ENCODE measurements at places on chromosomes 1 and 21.

DNA sequence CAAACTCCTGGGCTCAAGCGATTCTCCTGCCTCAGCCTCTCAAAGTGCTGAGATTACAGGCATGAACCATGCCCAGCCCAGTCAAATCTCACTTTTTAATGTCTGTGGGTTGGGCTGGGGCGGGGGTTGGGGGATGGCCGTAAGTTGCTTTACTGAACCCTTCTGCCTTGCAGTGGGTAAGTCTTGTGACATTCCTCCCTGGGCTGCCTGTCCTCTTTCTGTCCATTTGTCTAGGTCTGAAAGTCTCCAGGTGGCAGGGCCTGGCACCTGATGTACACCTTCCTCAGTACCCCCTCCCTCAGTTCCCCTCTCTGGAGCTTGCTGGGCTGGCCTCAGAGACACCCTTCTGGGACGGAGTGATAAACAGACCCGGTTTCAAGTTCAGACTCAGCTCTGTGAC lies 13.3 kb downstream of the ZNF362 start:
- DNase-seq: no peak

- peak; percentile 91 for DNase-seq
Observed at GRCh38 chr1:185646202-185646683, 87.9 kb upstream of the HMCN1 start.

DNA sequence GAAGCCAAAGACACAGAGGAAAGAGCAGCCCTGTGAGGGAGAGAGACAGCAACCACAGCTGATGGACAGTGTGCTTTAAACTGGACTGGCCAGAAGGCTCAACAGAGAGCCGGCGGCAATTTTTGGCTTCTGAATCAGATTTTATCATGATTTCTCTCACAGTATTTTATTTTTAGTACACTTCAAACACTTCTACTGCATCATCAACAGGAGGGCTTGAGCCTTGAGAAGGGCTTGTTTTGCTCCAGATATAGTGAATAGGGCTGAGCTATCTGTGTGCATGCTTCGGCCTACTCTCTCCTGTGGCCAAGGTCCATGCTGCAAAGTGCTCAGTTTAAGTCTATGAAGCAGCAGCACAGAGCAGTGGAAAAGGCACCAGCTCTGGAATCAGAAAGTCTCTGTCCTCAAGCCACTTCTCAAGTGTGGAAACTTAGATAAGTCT lies 33.3 kb downstream of the ADCY10 start:
- no peak for DNase-seq

- DNase-seq: peak; percentile 42
Observed at GRCh38 chr1:44239331-44239960, 26.2 kb downstream of the DMAP1 start.

GRCh38 chr1:216919060-216919970 lies 196.1 kb upstream of the ESRRG start:
- DNase-seq: no peak

- DNase-seq: no peak
Observed at GRCh38 chr1:69836971-69837636, 269.4 kb downstream of the LRRC7 start.

DNA sequence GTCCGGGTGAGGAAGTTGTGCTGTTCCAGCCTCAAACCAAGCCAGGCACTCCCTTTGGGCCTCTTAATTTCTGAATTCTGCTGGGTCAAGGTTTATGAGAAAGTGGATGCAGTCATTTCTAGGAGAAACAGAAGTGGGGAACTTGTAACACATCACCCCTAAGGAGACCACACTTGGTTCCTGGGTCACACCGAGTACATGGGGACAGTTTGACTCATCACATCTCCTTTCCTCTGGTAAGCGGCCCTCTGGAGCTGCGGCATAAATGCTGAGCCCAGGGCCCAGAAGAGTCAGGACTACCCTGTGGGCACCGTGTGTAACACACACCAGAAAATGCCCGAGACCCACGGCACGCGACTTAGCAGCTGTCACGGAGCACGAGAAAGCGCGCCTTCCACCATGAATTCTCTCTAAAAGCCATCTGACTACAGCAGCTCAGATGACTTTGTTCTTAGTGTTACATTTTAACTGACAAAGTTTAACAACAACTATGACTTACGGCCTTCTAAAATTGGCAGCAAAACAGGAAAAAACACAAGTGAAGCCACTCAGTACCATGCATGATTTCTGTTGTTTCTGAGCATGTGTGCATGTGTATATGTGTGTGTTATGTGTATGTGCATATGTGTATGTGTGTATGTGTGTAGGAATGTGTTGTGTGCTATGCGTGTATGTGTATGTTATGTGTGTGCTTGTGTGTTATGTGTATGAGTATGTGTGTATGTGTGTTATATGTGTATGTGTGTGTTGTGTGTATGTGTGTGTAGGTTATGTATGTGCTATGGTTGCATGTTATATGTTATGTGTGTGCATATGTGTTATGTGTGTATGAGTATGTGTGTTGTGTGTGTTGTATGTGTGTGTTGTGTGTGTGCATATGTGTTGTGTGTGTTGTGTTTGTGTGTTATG lies 50.8 kb downstream of the TOMM20 start:
- DNase-seq: peak; percentile 61

- no peak for DNase-seq
Observed at GRCh38 chr1:160411271-160412027, 11.1 kb downstream of the VANGL2 start.

- DNase-seq: peak; percentile 33
Observed at GRCh38 chr1:236287757-236288619, 6.2 kb upstream of the ERO1B start.

DNA sequence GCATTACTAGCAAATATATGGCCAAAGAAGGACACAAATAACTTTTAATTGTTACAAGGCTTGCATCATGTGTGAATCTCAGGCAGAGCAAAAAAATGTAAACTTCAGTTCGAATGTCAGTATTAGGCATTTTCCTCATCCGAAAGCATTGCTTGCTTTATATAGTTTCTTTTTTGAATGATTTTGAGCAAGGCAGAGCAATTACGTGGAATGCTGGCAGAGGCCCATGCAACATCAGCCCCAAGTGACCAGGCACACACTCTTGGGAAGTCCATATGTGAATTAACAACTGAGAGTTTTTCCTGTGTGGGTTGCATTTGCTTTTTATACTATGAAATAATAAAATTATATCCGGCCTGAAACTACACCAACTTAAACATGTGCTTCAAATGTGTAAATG lies 274.8 kb downstream of the PTPRC start:
- DNase-seq: peak; percentile 85

DNA sequence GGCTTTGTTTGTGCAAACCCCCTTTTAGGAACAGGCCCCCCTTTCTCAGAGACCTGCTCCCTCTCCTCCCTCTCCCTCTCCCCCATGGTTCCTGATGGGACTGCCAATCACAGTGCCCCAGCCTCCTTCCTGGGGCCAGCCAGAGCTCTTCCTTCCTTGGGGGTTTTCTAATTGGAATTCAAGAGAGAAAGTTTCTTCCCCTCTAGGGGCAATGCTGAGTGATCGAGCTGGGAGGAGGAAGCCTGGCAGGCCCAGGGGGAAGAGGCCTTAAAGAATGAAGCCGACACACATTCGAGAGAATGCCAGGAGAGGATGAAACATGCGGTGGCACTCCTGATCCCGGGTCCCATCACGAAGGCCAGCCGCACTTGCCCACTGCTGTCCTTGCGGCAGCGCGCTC lies 21.3 kb upstream of the COL16A1 start:
- DNase-seq: no peak

- no peak for DNase-seq
Observed at GRCh38 chr1:159307346-159308020, 5.3 kb downstream of the FCER1A start.

- no peak for DNase-seq
Observed at GRCh38 chr1:62265956-62266935, 53.0 kb downstream of the KANK4 start.

DNA sequence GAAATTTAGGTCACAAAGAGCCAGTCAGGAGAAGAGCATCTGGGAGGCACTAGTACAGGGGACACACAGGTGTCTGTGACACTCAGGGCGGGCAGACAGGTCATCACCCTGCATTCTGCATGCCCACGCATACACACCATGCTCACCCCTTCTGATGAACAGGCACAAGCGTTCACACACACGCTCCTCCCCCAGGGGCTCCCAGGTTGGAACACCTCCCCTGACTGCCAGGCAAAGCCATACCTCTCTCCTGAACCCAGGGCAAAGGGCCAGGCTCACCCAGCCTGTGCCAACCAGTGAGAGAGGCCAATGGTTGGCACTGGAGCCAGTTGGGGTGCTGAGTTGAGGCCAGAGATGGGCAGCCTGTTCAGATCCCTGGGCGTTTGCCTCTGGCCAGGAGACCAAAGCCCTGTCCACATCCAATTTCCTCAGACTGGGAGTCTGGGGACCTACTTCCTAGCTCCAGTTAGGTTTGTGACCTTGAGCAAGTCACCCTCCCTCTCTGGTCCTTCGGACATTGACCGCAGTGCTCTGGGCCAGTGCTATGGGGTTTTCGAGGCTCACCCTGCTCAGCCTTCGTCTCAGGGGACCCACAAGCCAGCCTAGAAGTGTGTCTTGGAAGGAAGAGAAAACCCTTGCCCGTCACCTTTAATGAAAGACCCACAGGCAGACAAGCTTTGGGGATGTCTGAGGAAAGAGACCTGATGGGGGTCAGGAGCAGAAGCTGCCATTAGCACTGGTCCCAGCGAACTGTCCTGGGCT lies 5.8 kb upstream of the LAD1 start:
- no peak for DNase-seq

DNA sequence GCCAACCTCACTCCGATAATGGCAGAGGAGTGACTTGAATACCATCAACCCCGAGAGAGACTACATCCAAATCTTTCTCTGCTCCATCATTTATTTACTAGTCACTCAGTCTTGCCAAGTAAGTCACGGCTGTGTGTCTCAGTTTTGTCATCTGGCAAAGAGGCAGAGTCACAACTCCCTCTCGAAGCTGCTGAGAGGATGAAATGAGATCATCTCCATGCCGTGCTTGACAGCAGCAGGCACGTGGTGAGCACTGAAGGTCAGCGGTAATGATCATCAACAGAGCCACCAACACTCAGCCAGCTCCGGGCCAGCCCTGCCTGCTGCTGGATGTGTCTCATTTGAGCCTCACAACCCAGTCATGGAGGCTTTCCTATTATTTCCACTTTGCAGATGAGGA lies 19.9 kb downstream of the ALDH4A1 start:
- peak; percentile 46 for DNase-seq

DNA sequence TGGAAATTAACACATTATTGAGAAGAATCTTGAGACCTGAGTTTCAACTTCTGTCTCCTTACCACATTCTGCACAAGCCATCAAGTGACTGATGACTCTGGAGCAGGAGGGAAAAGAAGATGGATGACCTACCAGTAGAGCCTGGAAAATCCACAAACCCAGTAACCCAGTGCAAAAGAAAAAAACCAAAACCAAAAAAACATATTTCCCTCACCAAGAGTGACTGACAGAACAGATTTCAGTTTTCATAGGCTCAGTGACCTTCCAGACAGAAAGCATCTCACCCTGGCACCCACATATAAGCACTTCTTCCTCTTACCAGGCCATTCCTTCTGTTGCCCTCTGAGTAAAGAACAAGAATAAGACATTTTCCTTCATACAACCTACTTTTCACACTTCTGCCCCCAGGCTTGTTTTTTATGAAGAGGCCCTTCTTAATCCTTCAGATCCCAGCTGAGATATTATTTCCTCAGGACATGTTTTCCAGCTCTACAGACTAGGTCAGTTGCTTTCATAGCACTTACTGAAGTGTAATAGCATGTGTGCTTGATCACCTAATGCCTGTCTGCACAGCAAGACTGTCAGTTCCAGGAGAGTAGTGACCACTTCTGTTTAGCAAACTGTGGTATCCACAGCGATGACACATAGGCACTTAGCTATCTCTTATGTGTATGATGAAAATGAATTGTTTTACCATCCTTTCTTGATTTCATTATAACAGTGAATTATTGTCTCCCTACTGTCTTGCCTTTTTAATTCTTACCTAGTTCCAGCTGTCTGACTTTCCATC lies 4.0 kb downstream of the TSACC start:
- no peak for DNase-seq

- DNase-seq: no peak
Observed at GRCh38 chr1:157407917-157408525, 144.3 kb downstream of the FCRL5 start.

DNA sequence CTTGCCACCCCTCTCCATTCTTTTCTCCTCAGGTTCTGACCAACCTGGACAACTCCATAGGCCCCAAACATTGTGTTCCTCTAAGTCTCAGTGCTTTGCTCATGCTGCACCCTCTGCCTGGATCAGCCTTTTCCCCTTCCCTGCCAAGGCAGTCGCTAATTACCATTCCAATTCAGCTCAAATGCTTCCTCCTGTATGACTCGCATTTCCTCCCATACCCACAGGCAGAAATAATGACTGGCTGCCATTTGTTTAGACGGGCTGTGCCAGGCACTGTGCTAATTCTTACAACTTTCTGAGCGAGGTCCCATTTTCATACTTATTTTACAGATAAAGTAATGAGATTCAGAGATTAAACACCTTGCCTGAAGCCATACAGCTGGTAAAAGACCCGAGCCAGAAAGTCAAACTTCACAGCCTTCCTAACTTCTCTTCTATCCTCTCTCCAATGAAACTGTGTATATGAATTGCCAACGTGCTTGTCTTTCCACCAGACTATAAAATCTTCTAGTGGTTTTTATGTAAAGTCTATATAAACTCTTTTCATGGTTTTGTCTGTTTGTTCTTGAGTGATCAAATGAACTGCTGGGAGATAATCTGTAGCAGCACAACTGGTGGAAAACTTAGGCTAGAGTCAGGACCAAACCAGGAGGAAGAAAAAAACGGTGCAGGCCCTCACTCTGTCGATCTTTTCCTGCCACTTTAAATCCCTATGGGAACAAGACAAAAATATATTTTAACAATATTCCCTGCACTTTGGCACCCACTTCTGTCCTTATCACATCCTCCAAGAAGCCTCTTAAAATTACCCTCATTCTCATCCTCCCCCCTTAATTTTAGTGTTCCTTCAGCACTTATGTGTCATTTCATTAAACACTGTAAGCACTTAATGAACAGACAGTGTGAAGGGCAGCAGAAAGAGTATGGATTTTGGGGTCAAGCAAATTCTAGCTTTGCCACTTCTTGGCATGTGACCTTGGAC lies 33.7 kb downstream of the RAB3B start:
- no peak for DNase-seq

- DNase-seq: peak; percentile 74
Observed at GRCh38 chr21:43318841-43319781, 107.8 kb downstream of the SIK1 start.

- no peak for DNase-seq
Observed at GRCh38 chr1:61238359-61238665, 156.0 kb downstream of the NFIA start.

- no peak for DNase-seq
Observed at GRCh38 chr1:90384193-90384592, 332.9 kb downstream of the BARHL2 start.

- DNase-seq: no peak
Observed at GRCh38 chr1:169044296-169044695, 62.2 kb upstream of the ATP1B1 start.
